ENCODE measurements at places on chromosomes 11 and 22. TPM values are rescaled to one million over a fixed set of nuclear protein-coding genes. Genes with fewer than 3 reads are reported as not detected.

DNA sequence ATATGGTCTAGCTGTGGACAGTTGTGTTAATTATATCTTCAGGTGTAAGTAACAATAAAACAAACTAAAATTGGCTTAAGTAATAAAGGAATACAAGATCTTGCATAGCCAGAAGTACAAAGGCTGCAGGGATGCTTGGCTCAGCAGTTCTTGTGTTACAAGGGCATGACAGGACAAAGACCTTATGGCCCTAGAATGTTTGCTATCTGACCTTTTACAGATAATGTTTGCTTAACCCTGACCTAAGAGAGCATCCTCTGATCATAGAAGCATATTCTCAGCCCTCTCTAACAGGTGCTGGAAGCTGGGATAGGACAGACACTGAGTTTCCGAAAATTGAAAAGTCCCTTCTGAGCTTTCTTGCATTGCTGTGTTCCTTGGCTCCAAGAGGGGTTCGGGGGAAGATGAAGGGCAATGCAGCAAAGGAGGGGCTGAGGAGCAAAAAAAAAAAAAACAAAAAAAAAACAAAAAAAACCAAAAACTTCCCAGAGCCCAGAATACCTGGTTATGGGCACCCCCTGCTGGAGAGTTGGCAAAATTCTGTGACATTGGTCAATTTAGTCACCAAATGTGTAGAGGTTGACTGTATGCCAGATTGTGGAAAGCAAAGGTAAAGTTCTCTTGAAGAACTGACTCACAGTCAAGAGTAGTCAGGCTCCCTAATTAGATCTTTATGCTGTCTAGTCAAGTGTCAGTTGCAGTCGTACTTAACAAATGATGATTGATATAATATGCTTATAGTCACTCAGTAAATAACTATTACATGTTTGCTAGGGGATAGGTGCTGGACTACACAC lies 10.4 kb upstream of the HIKESHI start:
- peak; percentile 49 for DNase-seq

- no peak for DNase-seq
Measured at GRCh38 chr11:74057249-74058151, 48.6 kb upstream of the UCP3 start.

GRCh38 chr11:61776561-61777075 lies 15.8 kb downstream of the TMEM258 start:
- peak; percentile 33 for DNase-seq

- DNase-seq = no peak
Measured at GRCh38 chr11:128824191-128825049, 42.7 kb downstream of the KCNJ1 start.

The C11orf65 gene
- 1.0 TPM for polyA plus RNA-seq

The VSIG2 gene
- polyA plus RNA-seq = 0.80 TPM

The PANX2 gene
- not detected for polyA plus RNA-seq

The SUSD2 gene
- polyA plus RNA-seq = not detected

The FGF3 gene
- polyA plus RNA-seq = not detected

The TMPRSS13 gene
- polyA plus RNA-seq = 0.45 TPM

The MS4A10 gene
- polyA plus RNA-seq = not detected
